ENCODE measurements at places on chromosomes 6 and 20.

GRCh38 chr20:62477669-62478455 lies 2.1 kb upstream of the GATA5 start:
- no peak for DNase-seq

DNA sequence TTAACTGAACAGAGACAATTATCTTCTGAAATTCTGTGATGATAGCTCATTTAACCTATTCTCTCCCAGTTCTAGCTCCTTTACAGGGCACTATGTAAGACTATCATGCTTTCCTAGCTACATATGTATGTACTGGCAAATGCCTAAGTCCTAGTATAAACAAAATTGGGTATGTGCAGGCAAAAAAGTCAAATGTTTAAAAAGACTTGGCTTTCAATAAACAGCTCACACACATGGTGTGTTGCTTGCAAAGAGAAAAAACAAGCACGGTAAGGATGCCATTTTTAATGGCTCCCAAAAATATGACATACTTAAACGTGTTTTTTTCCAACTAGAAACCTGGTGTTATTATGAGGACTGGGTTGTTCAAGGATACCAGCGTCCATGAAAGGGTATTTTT lies 44.8 kb downstream of the TOMM6 start:
- DNase-seq: no peak

GRCh38 chr20:63580796-63581461 lies 6.9 kb upstream of the HELZ2 start:
- DNase-seq: peak; percentile 51

DNA sequence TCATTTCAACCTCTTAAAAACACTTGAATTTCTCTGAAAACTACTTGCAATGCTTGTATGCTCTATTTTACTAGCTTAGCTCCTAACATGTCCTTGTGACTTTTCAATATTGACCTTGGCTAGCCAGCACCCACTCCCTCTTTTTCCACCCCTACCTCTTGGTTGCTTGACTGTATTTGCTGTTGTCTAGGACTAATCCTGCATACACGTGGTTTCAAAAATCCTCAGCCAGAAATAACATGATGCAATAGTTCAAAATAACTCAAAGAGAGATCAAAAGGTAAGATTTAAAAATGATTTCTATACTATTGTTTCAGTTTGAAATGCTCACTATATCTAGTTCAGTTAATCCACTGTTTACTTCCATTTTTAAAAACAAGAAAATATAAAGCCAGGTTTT lies 102.3 kb upstream of the TBX18 start:
- no peak for DNase-seq

DNA sequence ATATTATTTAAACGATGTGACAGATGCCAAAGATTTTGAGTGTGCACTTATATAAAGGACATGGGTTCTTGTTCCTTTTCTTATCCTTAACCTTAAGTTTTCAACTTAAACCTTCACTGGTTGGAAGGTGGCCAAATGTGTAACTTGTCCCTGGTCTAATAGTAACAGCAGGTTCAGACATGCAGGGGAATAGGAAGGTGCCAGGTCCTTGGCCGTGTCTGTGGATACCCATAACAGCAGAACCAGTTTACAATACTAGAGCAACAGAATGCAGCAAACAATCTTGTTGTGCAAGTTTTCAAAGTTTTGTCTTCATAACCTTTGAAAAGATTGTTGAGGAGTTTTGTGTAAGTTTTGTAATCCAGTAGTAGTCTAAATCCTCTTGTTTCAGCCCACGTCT lies 4.4 kb downstream of the MYB start:
- DNase-seq: no peak

GRCh38 chr20:2693286-2694007 lies 867 bp downstream of the EBF4 start:
- no peak for DNase-seq

DNA sequence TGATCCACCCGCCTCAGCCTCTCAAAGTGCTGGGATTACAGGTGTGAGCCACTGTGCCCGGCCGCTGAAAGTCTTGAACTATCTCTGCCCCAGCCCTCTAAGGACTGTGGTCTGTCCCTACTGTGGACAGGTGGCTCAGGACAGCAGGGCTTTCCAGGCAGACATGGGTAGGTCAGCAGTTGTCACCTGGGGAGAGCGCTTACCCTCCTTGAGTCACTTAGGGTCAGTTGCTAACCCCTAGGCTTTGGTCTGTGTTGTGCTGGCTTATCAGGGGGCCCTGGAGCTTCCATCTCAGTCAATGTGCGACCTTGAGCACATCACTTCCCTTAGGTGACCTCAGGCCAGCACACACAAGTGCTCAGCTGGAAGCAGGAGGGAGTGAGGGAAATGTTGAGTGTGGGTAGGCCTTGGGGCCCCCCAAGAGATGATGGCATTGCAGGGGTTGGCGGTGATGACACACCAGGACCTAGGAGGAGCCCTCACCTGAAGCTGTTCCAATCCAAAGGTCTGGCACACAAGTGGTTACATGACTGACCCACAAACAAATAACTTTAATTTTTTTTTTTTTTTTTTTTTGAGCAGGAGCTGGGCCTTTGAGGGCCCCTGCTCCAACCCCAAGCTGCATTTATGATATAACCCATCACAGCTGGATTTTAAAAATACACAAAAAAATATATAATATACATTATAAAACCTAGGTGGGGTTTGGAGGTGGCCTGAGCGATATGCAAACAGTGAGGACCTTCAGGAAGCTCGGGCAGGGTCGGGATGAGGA lies 5.1 kb downstream of the RPL10A start:
- no peak for DNase-seq

GRCh38 chr6:124661097-124661661 lies 301.1 kb upstream of the RNF217 start:
- DNase-seq: peak; percentile 9

- DNase-seq: no peak
These were observed 29.4 kb downstream of the RNF8 start for GRCh38 chr6:37382994-37383765.

GRCh38 chr6:88499845-88500699 lies 333.9 kb upstream of the CNR1 start:
- DNase-seq: no peak

DNA sequence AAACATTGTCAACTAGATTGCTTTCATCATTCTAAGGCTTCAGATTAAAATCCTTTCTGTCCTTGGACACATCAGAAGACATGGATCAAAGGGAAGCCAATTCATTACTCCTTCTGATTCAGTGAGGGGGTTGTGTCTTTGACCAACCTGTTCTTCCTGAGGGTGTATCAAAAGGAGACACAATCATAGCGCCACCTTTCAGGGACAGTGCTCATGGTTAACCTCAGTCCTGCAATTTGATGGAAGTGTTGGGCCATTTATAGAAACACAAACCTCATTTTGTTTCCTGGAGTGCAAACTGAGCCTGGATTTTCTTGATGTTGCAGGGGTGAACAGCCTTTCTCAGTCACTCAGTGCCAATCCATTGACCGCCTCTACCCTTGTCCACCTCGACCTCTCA lies 163.9 kb upstream of the SCGN start:
- DNase-seq: no peak

GRCh38 chr6:141133346-141133745 lies 999.4 kb upstream of the GJE1 start:
- DNase-seq: no peak

DNA sequence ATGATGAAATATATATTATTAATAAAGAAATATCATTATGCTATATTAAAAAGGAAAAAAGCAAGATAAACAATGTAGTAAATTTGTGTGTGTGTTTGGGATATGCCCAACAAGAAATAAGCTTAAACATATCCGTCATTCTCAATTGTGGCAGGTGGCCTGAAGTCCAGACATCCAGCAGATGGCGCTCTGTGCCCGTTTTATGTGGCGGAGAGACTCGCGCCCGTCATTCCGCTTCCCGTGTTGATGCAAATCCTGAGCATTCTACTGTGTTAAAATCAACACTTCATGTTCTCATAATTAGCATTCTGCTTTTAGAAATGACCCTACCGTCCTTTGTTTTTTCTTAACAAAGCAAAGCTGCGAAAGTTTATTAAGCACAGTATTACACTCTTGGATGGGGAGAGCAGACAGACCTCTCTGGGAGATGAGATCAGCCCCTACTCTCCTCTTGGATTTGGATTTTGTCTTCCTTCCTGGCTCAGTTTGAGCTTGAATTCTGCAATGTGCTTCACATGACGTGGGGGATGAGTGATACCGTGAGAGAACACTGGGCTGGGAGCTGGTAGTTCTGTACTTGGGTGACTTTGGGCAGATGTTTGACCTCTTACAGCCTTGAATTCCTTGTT lies 125.8 kb downstream of the MCHR2 start:
- peak; percentile 58 for DNase-seq

GRCh38 chr20:42181064-42181463 lies 562.9 kb upstream of the CHD6 start:
- DNase-seq: no peak

DNA sequence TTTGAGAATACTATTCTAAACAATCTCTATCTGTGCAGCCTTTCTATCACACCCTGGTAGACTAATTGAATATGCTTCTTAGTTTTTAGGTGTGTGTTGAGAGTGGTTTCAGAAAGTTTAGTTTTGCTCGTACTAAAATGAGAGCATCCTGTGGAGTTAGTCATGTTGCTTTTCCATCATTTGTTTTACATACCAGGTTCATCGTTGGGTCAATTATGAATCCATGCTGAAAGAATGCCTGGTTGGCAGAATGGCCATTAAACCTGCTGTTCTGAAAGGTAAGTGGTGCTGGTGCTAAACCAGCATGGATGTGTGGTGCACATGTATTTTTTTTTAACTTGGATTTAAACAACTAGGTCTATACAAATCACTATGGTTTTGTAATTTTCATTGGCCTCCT lies 49.3 kb downstream of the CYB5R4 start:
- no peak for DNase-seq

DNA sequence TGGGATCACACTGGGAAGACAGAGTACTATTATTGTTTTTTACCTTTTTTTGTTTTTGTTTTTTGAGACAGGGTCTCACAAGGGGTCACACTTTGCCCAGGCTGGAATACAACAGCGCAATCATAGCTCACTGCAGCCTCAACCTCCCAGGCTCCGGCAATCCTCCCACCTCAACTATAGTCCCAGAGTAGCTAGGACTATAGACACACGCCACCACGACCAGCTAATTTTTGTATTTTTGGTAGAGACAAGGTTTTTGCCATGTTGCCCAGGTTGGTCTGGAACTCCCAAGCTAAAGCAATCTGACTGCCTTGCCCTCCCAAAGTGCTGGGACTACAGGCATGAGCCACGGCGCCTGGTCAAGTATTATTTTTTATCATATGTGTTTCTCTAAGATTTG lies 81.0 kb downstream of the ZMYND8 start:
- DNase-seq: no peak

DNA sequence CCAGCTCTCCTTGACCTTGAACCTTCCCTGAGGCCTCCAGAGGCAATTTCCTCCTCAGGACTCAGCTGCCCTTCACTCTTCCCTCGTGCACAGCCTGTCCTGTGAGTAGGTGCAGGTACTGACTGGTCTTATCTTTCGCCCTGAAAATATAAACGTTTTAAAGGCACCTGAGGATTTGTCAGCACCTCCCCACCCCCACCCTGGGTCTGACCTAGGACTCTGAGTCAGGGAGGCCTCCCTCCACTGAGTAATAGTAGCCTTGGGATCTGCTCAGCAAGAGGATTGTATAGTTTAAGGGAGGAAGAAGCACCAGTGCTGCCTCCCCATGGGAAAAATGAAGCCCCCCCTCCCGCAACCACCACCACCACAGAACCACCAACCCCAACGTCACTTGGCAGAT lies 54.6 kb downstream of the PPARD start:
- DNase-seq: no peak

GRCh38 chr6:19805129-19805481 lies 32.1 kb upstream of the ID4 start:
- DNase-seq: no peak

DNA sequence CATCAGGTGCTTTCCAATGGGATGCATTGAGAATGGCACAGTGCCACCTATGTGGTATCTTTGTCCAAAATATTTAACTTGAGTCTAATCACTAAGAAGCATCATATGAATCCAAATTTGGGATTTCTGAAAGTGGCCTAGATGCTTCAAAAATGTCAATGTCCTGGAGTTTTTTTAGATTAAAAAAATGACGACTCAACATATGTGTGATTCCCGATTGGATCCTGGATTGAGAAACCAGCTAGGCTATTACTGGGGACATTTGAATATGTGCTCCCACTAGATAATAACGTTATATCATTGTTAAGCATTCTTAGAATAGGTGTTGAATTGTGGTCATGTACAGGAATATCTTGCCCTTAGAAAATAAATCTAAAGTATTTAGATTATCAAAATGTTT lies 189.2 kb downstream of the TBXT start:
- DNase-seq: no peak

DNA sequence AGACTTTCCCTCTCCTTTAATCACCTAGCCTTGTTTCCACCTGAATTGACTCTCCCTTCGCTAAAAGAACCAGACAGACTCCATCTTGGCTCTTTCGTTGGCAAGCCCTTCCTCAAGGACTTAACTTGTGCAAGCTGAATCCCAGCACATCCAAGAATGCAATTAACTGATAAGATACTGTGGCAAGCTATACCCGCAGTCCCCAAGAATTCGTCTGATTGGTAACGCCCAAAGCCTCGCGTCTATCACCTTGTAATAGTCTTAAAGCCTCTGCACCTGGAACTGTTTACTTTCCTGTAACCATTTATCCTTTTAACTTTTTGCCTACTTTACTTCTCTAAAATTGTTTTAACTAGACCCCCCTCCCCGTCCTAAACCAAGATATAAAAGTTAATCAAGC lies 15.6 kb upstream of the MYCT1 start:
- no peak for DNase-seq

GRCh38 chr6:42009844-42010184 lies 40.5 kb upstream of the TAF8 start:
- DNase-seq: no peak

GRCh38 chr20:5002077-5002413 lies 735 bp upstream of the SLC23A2 start:
- DNase-seq: peak; percentile 68

DNA sequence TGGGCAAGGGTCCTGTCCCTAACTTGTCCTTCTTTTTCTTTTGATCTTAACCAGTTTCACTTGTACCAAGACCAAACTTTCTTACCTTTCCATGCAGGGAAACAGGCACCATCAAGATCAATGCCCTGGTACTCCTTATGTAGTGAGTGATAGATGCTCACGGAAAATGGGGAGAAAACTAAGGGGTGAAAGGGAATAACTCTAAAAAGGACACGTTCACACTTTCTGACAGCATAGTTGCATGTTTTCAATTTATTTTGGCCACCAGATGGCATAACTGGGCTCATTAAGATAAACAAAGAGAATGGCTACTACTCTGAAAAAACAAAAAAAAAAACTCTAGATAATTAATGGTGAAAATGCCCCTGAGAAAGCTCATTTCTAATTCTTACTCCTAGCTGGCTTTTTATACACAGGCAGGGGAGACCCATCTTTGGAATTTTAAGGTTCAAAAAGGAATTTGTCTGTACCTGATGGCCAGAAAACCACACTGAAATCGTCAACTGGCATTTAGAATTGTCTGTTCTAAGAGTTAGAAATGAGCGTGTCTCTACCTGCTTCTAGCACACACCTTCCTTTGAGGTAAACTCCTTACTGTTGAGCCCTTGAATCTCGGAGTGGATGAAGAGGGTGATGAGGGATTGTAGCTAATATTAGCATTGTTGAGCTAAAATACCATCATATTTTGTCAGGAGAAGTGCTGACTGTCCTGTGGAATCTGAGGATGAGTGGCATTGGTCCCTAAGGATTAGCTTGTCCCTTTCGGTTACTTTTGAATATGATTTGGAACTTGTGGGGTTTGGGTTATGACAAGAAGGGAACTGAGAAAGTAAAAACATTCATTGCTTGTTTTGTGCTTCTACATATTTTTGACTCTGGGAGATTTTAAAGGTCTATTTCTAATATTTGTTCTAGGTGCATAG lies 62.2 kb upstream of the DDR1 start:
- DNase-seq: no peak

- no peak for DNase-seq
These were observed 54.4 kb downstream of the RTN4IP1 start for GRCh38 chr6:106574741-106575458.
